Stimulated activated CD4-positive, alpha-beta T cell treated with anti-CD3 and anti-CD28 coated beads, Interleukin-2, amount 100 ng/mL, for 4 hours (primary cell): ENCODE measurements at places on chromosomes 4 and X.

GRCh38 chr4:85860066-85860740 is 385.3 kb downstream of the ARHGAP24 start:
- no peak for DNase-seq

GRCh38 chr4:74235135-74235534 is 73.1 kb upstream of the EPGN start:
- no peak for DNase-seq

- no peak for DNase-seq
Observed at GRCh38 chrX:154967603-154968002, 54.9 kb downstream of the F8 start.

GRCh38 chrX:116009861-116010710 is 160.5 kb upstream of the AGTR2 start:
- DNase-seq: no peak

DNA sequence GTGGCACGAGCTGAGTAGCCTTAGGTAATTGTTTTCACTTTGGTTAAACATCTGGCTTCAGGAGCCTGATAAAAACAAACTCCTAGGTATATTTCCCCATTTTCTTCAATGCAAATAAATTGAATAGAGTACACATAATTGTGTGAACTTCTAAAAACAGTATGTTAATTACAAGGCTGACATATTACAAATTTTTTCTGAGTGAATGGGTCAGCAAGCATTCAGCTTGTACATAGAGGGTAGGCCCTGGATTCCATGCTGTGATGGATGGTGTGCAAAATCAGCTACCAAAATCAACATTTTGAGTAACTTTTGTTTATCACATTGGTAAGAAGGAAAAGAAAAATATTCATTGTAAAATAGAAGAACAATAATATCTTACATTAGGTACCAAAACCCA is 12.2 kb downstream of the TNIP3 start:
- no peak for DNase-seq

DNA sequence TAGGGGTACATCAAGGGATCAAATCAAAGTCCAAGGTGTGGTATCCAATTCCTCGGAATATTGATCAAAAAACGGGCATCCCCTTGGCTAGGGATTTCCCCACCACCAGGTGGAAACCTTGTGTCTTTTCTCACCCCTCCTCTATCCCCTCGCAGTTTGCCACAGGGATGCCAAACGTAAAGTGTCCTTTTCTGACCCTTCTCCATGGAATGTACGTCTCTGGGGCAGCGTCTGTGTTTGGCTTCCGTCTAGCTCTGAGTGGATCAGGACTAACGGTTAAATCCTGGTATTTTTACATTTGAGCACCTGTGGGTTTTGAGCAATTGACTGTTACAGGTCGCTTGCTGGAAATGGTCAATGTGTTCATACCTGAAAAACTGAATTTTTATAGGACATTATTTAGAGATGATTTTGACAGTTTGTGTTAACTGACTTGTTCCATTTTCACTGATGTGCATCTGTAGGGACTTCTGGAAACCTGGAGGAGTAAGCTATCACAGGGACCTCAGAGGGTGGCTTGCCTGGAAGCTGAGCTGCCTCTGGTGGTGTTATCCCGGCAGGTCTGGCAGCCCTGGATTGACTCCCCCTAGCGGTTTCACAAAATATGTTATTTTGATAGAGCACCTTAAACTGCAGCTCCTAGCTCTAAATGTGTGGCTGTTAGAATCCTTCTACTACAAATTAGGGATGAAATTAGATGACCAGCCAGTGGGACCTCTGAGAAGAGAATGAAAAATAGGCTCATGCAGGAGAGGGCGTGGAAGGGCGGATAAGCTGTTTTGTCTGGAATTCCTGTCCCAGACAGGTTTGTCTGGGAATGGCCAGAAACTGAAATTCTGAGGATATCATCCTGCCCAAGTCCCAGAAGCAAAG is 8.8 kb upstream of the MGST2 start:
- DNase-seq: peak; percentile 29

GRCh38 chrX:129797251-129797906 is 17.6 kb downstream of the SASH3 start:
- DNase-seq: no peak

DNA sequence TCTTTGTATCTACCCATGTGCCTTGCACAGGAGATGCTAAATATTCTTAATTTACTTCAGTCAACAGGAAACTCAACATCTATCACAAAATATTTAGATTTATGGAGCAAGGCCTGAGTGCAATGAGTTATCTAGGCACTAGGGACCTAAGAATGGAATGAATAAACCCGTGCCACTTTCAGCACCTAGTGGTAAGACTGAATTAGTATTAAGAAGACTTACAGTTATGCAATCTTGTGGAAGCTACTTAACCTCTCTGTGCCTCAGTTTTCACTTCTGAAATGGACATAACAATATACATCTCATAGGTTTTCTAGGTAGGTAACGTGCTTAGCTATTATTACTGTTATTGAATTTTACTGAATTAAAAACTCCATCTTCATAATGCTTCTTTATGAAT is 144.6 kb upstream of the MAP3K15 start:
- no peak for DNase-seq

DNA sequence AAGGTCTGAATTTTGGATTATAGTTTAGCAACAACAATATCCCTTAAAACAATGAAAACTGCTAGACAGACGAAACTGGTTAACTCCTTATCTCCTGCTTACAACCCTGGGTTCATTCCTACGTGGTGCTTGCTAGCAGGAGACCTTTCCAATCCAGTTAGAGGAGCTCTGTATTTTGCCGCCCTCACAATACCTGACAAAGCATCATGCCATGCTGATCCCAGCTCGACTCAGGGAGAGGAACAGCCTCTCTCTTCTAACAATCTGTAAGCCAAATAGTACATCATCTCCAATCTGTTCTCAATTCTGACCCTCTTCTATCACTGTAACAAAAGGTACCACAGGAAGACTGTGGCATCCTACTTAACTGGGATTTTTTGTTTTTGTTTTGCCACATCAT is 74.4 kb downstream of the PAPSS1 start:
- DNase-seq: no peak

DNA sequence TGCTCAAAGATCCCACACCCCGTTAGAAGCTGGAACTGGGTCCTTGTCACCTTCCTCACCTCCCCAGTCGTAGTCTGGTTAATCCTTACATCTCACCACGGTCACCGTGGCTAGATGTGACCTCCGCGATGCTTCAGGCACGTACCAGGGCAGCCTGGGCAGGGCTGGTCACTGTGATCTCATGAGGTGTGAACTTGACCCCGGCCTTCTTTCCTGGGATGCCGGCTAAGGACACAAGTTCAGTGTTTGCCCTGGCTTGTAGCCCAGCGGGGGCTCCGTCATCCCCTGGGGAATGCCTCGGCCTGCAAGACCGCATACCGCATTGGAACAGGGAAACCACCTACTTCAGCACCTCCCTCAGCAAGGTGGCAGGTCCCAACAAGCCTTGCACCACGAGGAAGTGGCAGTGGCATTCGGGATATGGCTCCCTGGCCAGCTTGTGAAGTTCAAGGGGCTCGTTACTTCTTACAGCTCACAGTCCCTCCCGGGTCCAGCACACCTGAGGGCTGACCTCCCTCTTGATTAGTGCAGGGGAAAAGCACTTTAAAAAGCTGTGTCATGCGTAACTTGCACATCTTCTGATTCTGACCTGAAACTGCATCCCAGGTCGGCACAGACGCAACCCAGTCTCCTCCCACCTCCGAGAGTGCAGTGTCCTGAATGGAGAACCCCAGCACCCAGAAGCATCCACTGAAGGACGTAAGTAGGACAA is 25.9 kb downstream of the NOP14 start:
- DNase-seq: no peak

DNA sequence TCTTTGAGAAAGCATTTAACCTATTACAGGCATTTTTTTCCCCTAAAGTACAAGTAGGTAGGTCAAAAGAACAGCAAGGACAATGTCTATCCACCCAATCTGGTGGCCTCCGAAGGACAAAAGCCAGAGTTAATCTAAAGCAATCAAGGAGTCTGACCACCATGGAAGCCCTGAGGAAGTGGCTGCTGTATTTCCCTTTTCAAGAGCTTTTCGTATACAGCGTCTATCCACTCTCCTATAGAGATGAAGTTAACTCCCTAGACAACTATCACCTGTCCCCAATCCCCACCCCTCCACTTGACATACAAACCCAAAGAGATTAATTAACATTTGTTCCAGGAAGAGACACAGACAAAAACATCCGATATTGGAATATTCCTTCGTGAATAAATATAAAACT is 85.5 kb downstream of the SNCA start:
- DNase-seq: no peak

GRCh38 chrX:154019061-154019621 is 561 bp downstream of the IRAK1 start:
- DNase-seq: no peak

GRCh38 chr4:6992728-6993677 is 50.2 kb upstream of the TADA2B start:
- DNase-seq: no peak

DNA sequence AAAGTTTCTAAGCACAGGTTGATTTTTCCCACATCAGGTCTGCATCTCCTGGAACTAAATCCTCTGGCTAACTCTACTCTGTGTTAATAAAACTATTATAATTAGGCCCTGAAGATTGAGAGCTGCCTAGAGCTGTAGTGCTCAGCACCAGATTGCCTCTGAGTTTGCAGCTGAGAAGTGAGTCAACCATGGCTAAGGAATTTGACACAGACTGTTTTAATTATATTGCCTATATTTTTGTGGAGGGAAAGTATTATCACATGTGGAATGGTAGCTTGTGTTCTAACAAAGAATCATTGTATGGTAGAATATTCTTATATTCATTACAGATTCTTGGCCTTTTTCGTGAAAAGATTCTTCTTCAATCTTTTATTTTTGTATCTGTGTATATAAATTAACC is 1907.6 kb upstream of the TENM3 start:
- DNase-seq: no peak

DNA sequence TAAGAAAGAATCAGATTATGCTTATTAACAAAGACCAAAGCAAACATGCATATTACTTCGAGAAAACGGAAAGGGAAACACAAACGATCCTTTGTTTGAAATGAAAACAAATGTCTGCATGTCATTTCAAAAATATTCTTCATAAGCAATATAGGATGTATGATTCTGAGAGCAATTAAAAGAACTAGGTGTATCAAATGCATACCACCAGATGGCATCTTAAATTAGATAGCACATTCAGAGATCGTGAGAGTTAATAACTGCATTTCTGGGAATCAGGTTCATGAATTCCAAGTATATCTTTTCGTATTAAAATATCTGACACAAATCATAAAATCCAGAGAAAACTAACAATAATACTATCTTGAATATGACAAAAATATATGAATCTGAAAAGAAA is 159.5 kb downstream of the PPP3CA start:
- DNase-seq: no peak

DNA sequence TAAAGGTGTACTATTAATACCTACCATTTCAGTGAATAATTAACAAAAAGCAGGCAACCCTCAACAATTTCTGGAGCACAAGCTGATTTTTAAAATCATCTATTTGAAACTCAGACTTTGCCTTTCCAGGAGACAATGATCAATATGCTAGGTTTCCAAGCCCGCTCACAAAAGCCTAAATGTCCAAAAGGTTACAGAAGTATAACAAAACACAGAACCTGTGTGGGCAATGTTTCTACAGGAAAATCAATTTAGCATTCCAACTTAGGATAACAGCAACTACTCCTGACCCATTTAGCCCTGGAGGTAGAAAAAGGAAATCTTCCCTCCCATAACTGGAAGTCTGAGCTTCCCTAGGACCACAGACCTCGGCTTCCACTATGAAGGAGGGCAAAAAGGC is 3.9 kb downstream of the TAB3 start:
- DNase-seq: no peak
